ENCODE measurements at places on chromosomes 4 and X.

DNA sequence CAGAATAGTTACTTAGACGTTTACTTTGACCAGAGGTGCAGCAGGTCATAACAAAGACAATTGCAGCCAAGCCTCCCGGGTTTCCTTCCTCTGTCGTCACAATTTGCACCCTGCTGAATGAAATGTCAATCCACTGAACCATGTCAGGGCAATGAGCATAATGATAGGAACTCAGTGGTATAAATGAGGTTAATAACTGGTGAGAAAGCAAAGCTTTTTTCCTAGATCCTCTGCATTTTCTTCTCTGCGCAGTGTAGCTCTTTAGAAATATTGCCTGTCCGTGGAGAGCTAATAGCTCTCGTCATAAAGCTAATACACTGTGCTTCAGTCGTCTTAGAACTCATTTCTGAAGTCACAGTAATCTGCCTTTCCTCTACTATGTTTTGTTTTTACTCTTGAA is 1960.1 kb upstream of the ADGRL3 start:
- no peak for DNase-seq

DNA sequence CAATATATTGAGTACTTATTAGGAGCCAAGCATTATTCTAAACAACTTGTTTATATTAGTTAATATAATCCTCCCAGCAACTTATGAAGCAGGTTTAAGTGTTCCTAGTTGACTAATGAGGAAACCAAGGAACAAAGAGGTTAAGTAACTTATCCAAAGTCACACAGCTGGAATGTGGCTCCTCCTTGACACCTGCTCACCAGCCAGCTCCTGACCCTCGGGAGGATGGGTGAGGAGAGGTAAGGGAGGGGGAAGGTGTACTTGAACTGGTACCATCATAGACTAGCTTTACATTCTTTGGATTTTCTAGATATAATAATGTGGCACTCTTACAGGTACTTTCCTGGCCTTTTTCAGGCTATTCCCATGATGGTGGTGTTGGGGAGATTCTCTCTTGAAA is 50.7 kb downstream of the ARHGEF38 start:
- DNase-seq: no peak

DNA sequence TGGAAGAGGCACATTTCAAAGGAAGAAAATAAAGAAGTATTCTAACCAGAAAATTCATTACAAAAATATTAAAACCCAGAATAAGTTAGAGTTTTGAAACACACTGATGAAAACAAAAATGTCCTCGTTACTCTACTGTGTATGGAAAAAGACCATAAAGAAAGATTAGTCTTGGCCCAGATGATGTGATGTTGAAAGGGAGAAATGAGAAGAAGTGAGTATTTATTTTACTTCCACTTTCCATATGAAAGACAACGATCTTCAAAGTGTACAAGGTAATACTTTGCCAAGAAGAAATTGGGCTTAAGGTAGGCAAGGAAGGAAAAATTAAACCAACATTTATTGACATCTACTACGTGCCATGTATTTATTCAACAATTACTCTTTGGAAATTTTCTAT is 48.6 kb upstream of the EMCN start:
- DNase-seq: no peak

DNA sequence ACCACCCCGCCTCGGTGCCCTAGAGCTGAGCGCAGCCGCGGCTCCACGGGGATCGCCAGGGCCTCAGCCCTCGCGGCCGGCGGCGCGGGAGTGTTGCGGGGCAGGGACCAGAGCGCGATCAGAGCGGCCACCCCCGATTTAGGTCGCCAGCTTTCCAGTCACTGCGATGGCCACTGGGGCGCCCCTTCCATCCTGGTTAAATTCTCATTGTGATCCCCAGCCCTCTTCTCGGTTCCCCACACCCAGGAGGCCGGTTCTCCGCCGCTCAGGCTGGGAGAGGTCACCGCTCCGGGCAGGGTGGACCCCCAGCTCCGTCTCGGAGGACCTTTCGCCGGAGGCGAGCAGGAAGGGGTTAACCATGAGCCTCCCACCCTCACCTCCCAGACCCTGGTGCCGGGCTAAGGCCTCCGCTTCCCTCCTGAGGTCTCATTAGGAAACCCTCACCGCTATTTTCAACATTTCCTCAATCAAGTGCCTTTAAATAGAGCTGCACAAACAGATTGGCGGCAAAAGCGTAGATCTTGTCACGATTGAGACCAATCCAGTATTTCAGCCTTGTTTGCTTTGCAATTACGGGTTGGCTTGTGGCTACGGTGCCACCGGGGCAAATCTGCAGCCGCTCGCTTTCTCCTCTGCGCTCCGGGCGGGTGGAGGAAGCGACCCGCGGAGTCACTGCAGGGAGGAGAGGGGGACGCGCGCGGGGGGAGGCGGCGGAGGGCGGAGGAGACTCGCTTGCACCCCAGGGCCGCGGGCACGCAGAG is 8.3 kb upstream of the HAND2 start:
- DNase-seq: no peak

- DNase-seq: no peak
Observed at GRCh38 chr4:151238477-151238876, 38.5 kb upstream of the PRSS48 start.

GRCh38 chrX:88170553-88170952 is 576.5 kb upstream of the CPXCR1 start:
- DNase-seq: no peak

DNA sequence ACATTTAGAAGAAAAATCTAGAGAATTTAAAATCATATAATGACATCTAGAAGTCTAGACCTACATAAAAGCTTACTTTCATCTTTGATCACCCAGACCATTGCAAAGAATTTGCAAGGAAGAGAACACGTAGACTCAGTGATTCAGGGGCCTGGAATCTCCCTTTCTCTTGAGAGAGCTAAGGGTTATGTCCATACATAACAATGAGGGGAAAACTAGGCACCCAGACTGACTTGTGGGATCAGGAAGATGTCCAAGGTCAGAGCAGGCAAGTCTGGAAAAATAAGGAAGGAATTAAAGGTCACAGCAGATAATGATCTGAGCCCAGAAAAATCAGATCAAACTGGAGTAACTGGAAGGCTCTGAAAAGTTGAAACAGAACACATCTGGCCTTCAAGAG is 198.4 kb upstream of the SFRP2 start:
- no peak for DNase-seq

GRCh38 chr4:44927399-44928380 is 201.3 kb upstream of the GNPDA2 start:
- no peak for DNase-seq

DNA sequence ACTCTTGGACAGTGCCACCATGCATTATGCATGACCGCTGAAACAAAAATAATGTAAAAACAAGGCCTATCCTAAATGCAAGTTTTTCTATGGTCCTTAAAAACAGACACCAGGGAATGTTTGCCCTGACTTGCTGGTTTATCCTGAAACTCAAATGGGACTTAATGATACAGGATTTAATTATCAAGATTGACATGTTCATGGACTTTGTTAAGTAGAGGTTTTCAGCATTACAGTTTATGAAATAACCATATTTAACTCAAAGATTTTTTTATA is 1.3 kb downstream of the NFKB1 start:
- no peak for DNase-seq

- DNase-seq: no peak
Observed at GRCh38 chrX:35289952-35290351, 347.4 kb downstream of the FAM47B start.

- DNase-seq: no peak
Observed at GRCh38 chr4:74100531-74100930, 1.5 kb upstream of the CXCL2 start.

GRCh38 chr4:73948291-73948690 is 33.5 kb downstream of the PF4 start:
- no peak for DNase-seq

DNA sequence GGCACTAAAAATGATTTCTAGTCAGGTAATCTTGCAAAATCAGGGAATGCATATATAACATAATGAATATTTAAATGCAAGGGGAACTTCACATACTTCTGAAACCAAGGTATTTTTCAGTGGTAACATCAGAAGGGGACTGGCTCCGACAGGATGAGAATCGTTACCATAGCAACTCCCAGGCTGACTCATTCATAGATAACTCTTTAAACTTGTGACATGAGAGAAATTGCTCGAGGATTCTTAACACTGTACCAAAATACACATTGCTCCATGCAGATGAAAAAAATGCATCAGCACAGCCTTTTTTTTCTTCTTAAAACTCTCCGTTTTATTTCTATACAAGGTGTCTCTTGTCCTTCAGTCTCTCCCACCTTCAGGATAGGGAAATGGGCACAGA is 114.3 kb downstream of the GABRB1 start:
- no peak for DNase-seq

DNA sequence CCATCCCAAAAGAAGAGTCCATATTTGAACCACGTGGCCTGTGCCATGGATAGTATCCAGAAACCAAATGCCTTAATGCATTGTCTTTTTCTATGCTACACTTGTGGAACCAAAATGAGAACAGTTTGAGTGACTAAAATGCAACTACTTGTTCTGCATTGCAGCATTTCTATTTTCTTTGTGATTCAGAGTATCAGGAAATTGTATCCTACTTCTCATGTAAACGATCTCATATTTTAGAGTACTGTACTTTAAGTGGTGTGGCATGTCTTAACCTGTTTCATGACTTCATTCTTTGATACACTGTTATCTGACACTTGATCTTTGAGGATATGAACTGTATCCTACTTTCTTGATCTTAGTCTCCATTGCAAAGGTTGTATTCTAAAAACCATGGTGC is 167.2 kb upstream of the WDR1 start:
- no peak for DNase-seq

DNA sequence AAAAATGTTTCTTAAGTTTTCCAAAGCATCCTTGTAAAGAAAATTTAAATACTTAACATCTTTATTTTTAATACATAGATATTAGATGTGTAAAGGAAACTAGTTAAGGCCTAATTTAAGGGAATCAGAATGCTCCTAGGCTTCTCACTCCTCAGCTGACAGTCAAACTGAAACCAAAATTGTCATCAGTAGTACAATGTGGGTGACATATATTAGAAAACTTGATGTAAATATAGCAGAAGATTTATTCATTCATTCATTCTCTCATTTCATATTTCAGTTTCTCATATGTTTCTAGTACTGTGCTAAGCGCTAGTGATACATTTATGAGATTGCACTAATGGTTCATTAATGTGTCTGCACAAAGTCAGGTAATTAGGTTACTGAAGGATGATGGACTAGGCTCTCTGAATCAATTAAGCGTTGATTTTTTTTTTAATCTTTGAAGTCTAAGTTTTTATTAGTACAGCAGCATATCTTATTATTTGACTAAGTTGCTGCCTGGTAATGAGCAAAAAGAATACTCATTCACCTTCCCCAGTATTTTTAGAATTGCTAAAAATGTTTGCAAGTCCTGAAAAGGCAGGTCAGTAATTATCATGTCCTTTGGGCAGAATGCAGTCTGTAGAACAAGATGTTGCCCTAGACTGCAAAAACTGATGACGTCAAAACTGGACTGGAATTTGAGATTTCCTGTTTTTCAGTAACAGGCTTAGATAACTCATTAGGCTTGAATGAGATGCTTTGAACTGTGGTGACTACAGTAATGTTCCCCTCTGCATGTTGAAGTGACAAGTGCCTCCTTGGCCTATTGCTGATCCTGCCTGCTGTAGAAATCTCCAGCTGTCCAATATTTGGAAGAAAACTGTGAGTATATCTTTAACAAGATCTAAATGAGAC is 128.7 kb downstream of the ARHGAP24 start:
- DNase-seq: no peak

DNA sequence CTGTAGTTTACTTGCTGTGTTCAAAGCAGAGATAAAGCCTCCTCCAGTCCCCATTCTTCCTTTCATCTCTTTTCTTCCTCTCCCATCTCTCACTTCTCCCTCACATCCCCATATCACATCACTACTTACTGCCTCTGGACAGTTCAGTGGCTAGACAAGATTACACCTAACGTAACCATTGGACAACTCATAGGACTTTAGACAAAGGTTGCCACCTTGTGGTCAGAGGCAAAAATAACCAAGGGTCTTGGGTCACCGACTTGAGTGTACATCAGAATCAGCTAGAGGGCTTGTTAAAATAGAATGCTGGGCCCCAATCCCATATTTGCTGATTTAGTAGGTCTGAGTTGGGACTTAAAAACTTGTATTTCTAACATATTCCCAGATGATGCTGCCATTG is 109.3 kb upstream of the DGKK start:
- peak; percentile 55 for DNase-seq

DNA sequence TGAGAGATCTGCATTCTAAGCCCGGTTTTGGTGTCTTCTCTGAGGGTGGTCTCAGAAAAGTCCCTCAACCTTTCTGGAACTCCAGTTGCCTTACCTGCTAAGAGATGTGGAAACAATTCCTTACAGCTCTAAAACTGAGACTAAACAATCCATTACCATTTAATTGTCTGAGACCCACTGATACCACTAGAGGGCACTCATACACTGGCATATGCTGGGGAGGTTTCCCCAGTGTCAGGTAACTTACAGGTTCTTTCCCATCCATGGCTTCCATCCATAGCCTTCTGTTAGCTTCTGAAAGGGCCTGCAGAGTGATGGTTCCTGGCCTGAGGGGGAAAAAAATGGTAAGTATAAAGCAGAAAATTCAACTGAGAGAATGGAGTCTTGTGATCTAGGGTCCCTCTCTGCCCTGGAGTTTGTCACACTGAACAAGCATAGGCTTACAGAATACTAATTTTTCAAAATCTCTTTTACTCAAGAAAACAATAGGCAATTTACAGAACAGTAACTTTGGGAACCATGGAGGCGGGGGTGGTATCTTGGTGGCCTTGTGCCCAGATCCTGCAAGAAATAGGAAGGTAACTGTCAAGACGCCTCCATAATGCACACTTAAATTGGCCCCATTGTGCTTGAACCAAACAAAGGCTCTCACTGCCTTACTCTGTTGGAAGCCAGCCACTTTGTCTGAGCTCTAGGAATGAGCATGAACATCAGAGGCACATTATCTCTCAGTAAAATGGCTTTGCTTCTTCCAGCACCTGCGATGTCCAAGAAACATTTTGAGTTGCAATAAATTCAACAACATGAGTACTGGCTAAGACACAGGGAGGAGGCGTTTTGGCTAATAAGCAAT is 236.1 kb downstream of the OPHN1 start:
- DNase-seq: no peak

DNA sequence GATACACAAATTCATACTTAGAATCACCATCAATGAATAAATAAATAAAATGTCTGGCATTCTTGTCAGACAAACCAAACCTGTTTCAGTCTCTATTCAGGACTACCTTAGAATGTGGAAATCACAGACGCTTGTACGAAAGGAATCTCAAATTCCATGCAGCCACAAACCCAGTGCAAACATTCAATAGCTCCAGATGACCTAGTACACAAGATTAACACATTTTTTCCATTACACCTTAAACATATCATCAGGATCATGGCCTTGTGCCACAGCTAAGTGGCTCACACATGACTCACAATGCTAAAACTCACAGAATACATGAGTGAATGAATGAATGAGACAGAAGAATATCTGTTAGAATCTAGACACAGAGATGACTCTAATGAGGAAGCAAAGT is 134.2 kb downstream of the PWWP3B start:
- no peak for DNase-seq

GRCh38 chr4:158861281-158861680 is 92.5 kb downstream of the FNIP2 start:
- no peak for DNase-seq

DNA sequence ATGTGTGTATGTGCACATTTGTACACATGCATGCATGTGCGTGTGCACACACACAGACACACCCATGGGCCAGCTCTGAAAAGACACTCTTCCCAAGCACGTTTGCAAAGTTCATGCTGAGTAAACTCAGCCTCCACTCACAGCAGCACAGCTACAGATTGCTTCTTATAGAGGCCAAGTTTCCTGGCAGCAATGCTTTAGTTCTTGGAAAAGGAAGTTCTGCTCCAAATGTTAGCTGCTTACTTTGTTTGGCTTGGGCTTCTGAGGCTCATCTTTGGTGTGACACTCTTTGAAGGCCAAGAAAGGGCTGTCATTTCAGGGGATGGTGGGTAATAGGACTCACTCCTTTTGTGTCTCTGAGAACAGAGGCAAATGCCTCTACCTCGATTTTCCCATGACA is 6.6 kb downstream of the PLP1 start:
- DNase-seq: no peak
